ENCODE measurements at places on chromosomes 11 and 22.

DNA sequence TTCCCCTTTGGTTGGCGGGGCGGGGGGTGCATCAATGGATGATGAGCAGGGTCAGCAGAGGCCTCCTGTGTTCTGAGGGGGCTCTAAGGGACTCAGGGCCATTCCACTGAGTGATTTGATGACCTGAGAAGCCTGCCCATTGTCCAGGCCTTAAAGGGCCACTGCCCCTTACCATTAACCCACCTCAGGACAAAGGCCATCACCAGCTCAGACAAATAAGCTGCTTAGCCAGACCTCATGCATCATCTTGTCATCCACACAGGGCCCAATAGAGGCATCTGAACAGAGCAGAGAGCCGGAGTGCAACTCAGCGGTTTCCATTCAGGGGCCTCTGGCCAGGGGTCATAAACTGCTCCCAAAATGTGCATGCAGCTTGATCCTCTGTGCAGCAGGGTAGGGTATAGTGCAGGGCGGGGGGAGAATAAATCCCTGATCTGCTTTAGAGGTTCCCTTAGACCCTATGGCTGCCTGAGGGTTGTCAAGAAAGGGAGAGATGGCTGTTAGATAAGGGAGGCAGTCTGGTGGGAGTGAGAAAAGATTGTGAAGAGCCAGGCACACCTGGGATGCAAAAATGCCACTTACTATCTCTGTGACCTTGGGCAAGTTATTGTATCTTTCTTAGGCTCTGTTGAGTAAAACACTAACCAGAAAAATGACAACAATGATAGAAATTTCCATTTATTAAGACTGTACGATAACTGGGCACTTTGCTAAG, 375.5 kb upstream of the NARS2 start:
- DNase-seq: no peak

DNA sequence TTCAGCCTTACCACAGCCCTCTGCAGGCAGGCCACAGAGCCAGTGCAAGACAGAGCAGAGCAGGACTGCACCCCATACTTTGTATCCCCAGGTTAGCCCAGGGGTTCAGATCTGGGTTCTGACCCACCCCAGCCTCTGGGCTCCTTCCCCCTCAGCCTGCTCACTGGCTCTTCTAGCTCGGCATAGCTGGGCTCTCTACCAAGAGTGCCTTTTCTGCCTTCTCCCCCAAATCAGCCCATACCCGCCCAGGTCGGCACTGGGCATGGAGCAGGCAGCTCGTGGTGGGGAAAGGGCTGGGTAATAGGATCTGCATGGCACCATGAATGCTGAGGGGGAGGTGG, 8.3 kb downstream of the RELT start:
- no peak for DNase-seq

DNA sequence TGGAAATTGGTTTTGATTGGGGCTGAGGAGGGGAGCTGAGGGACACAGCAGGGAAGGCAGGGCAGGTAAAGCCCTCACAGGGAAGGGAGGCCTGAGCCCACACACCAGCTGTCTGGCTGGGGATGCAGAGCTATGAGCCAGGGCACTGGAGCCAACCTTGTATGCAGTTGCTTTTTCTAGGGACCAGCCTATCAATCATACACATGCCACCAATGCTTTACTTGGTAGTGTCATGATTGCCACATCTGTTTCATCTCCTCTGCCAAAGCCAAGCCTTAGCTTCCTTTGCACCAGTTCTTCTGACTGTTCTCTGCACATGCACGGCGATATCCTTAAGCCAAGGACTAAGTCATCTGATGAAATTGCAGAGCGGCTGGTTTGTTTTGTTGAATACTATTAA, 207.1 kb upstream of the PLET1 start:
- no peak for DNase-seq

DNA sequence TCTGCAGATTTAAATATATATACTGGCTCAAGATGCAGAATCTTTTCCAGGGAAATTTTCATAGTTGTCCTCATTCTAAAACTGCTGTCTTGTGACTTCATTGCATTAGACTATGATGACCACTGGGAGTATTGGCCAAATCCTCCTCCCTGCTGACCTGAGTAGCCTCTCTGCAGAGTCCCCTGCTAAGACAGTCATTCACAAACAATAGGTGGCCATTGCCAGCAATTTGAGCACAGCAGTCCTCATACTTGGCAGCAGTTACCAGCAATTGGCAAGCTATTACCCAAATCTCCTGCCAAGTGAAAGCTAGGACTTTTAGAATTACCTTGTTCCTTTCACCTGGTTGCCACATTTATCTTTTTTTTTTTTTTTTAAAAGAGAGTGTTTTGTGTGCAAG, 325.8 kb downstream of the FAT3 start:
- no peak for DNase-seq

DNA sequence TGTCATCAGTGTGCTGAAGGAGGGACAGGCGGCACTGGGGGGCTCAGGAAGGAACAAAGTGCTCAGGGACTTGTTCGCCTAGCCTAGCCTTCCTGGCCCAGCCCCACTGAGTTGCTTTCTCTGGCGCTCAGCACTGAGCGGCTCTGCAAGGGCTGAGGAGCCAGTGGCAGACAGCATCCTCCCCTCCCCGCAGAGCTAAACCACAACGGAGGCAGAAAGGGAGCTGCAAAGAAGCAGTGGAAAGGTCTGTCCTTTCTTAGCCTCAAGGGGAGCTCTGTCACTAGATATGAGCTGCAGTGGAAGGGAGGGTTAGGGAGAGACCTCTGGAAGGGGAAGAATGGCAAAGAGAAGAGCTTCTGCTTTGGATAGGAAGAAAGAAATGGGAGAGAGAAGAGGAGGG, 89.7 kb upstream of the PHOX2A start:
- no peak for DNase-seq

DNA sequence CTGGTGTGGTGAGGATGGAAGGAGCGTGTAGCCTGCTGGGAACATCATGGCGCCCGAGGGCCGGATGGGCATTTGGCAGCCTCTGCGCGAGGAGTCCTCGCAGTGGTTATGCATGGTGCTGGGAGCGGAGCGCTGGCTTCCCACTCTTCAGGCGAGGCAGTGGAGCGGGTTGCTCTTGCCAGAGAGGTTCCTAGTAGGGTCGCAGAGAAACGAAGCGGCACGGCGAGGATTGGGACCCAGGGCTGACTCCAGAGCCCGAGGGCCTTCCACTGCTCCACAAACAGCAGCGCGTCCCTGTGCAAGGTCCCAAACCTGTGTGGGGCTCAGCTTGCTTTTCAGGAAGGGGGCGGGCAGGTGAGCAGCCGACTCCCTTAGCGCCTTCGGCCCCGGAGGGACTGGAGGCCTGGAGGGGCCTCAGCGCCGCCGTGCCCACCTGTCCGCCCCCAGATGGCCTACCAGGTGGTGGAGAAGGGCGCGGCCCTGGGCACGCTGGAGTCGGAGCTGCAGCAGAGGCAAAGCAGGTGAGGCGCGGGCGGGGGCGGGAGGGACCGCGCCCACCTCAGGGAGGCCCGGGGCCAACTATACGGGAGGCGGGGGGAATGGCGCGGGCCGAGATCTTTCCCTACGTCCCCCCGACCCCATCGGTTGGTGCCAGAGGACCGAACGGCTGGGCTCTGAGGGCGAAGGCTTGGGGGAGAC, 7.2 kb downstream of the ATG16L2 start:
- peak; percentile 15 for DNase-seq

DNA sequence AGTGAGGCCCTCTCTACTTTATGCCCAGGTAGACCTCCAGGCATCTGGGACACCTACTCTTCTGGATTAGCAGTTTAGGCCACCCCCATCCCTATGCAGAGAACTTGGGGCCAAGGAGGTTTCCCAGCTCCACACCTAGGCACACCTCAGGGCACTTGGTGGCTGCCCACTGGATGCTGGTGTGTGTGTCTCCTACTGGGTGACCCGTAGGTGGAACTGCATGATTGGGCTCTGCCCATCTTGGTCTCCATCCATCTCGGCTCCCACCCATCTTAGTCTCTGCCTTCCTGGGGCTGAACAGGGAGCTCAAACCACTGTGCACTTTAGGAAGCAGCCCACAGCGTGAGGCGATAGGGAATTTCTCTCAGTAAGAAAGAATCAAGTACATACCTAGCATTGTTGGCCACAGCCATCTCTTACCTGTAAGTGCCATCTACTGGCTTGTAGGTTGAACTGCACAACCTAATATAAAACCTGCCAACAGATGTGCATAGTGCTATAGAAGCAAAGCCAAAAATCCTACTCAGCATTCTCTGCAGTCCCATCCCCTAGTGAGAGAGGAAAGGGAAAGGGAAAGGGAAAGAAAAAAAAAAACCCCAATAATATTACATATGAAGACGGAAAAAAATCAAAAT, 61.6 kb upstream of the PTPN5 start:
- DNase-seq: no peak

DNA sequence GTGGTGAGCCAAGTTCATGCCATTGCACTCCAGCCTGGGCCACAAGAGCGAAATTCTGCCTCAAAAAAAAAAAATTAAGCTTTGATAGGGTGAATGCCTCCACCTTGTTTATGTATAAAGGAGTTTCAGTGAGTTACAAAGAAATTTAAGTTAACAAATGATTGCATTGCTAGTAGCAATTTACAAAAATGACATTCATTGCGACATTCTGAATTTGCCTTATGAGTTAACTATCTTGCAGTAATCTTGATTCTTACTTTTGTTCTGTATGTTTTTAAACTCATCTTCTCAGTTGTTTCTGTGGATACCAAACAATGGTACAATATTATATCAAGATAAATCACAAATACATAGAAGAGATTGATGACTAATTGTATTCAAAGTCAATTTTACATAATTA, 207.0 kb downstream of the DDX10 start:
- DNase-seq: no peak

GRCh38 chr11:114382509-114382908, 17.8 kb downstream of the C11orf71 start:
- no peak for DNase-seq

DNA sequence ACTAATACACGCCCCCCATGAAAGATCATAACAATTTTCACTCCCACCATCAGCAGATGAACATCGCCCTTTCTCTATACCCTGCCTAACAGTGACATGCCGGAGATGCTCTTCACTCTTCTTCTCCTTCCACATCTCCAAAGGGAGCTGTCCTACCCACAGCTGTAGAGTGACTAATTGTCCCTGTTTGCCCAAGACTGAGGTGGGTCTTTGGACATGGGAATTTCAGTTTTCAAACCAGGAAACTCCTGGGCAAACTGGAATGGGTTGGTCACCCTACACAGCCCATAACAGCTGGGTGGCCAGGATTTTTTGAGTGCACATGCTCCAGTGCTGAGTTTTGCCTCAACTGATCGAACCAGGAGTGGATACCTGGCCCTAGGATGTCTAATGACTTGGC, 90.6 kb upstream of the TIMP3 start:
- no peak for DNase-seq

DNA sequence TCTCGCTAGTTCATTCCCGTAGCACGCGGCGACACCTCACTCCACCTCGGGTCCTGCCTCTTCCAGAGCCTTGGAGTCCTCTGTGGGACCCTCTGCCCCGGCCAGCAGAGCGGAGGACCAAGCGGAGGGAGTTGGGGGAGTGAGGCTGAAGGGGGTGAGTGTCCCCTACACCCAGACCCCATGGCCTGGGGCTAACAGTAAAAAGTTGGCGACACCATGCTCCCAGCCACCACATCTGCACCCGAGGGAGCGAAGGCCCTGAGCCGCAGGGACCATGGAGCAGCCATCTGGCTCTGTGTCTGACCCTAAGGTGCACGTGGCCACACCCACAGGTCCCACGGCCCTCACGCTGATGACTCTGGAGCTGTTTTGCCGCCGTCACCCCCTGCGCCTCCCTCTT, 293.8 kb downstream of the BRD1 start:
- no peak for DNase-seq

DNA sequence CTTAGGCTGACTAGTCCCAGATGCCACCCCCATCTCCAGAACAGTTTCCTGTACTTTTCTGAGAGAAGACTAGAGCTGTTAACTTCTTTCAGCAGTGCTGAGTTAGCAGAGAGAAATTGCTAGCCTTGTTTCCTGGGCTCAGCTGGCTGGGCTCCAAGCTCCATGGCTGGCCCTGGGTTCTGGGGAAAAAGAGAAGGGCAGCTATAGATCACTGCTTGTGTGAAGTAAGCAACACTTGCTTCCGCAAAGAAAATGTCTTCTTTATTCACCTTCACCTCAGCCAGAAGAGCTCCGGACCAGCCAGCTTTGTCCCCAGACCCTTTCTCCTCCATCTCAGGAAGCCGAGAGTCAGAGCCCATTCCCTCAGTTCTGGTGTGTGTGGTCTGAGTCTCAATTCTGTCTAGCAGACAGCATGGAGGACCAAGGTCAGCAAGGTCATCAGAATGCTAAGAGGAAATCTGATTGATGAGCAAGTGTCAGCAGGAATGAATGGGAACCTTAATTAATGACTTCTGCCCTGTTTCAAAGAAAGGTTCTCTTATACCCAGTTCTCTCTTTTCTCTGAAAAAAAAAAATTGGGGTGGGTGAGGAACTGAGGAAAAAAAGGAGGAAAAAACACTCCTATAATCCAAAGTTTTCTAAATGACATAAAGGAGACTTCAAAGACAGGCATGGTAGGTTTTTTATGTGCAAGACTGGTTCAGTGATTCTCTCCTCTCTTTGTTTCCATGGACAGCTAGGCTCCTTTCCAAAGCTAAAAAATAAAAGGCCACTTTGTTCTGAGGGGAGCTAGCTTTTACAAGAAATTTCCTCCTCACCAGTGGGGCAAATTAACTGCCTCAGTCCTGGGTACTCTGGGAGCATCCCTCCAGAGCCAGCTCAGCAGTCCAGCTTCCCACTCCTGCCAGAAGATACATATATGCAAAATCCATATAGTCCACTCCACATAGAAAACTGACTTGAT, 63.6 kb upstream of the FAM181B start:
- no peak for DNase-seq

DNA sequence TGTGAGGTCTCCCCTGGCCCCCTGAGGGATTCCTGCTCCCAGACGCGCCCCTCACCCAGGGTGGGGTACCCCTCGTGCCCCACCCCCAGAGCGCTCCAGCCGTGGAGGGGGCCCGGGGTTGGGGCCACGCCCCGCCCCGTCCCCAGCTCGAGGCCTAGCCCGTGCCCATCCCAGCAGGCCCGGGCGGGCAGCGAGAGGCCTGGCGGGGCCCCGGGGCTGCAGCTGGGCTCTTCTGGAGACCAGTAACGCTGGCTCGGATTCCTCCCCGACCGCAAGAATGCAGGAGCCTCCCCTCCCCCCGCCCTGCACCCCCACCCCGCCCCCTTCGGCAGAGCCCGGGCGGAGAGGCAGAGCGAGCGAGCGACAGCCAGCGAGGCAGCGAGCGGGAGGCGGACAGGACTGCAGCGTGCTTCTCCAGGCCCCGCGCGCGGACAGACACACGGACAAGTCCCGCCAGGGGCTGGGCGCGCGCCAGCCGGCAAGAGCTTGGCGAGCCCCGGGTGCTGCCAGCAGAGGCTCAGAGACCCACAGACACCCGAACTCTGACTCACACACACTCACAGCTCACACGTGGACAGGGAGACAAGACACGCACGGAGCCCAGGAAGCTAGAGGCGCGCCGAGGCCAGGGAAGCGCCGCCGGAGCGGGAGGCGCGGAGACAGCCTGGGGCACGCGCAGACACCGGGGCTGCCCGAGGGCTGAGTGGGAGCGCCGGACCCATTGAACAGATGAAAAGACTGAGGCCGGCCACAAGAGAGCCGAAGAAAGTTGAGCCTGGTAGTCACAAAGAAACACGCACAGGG, 15.2 kb downstream of the BCL9L start:
- no peak for DNase-seq

DNA sequence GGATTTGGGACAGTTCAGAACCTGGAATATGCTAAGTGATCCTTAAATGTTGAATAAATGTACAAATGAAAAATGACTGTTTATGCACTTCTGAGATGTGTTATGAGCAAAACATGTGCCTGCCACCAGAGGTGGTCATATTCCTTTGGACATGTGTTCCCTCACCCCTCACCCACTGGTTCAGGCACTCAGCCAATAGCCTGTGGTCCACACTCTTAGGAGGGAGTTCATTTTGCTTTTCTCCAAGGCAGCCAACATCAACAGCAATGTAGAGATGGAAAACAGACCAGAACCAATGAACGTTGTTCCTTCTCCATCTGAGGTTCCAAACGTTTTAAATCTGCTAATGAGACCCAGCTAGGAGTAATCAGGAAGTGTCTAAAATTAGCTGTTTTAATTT, 44.0 kb downstream of the RPUSD4 start:
- DNase-seq: no peak
